Aorta (tissue), 5 donors: ENCODE measurements at places on chromosomes 5 and 9. TPM values are rescaled to one million over a fixed set of nuclear protein-coding genes. Genes with fewer than 3 reads are reported as not detected.

PCDHB5 gene
- total RNA-seq = 4.1 TPM

LCN9 gene
- total RNA-seq = not detected

BRINP1 gene
- 0.48 TPM for total RNA-seq

DNA sequence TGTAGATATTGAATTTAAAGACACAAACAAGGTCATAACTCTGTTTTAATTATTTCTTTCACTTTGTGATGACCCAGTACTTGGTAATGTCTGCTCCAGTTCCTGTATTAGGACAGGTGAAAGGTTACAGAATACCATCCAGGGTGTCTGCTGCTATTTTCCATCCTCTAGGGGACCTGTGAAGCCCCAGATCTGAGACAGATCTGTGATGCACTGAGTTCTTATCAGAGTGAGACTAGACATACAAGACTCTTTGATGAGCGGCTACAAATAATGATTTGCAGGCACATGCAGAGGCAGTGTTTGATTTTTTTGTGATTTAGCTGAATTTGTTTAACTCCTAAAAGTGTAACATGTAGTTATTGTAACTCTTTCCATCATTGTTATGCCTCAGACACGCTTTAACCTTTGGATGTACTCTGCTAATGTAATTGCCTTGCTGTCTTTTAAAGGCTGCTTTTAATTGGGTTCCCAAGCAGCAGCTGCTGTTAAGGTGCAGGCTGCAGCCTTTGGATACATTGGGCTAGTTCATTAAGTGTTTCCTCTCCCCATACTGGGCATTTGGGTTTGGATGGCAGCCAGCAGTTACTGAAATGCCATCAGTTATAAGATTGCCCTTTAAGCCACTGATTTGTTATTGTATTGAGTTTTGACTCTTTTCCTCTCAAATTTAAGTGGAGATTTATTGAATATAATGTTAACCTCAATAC lies 63.3 kb downstream of the RASGRF2 start:
- H3K36me3 ChIP-seq = no peaks in the 10 kb centered on the region
- no peak overlapping the region for H3K27ac ChIP-seq
- no peak overlapping the region for H3K4me3 ChIP-seq
- H3K4me1 ChIP-seq = no peaks in the 10 kb centered on the region
- H3K27me3 ChIP-seq = no peaks in the 10 kb centered on the region

GRCh38 chr9:1050125-1050895 lies at the start of gene DMRT2:
Gene DMRT2, plus strand, starts transcription at chr9:1050357. Its CDS starts 1,257 bp downstream, at chr9:1051614.
- no peaks in the 10 kb centered on the region for H3K36me3 ChIP-seq
- H3K27ac ChIP-seq = no peak within 1 kb of the TSS
- no peak within 1 kb of the TSS for H3K4me3 ChIP-seq
- H3K27me3 ChIP-seq = no peaks in the 10 kb centered on the region
